CD4-positive, alpha-beta T cell treated with Interleukin-10 for 1 hour (primary cell): ENCODE measurements at places on chromosomes 1 and 21.

- DNase-seq, result no peak
Observed at GRCh38 chr1:58854576-58854975, 70.7 kb upstream of the JUN start.

DNA sequence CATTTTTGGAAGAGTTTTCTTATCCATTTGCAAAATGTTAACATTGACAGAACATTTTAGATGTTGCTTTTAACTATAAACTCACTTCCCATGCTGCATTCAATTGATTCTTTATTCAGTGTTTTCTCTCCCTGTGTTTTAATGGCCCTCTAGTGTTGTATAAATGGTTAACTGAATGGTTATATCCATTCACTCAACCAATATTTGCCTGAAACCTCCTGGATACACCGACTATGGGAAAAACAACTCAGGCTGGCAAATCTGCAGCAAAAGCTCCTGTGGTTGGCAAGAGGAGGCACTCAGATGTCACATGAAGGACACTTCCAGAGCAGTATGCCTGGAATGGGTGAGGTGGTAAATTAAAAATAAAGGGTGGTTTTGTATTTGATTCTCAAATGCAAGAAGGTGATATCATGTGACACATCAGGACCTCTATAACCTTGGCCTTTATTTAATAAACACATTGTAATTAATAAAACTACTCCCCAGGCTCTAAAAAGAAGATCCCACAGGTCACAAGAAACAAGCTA, 107.6 kb downstream of the BCAR3 start:
- no peak for DNase-seq

- DNase-seq, result no peak
Observed at GRCh38 chr1:215002471-215002870, 80.1 kb upstream of the KCNK2 start.

DNA sequence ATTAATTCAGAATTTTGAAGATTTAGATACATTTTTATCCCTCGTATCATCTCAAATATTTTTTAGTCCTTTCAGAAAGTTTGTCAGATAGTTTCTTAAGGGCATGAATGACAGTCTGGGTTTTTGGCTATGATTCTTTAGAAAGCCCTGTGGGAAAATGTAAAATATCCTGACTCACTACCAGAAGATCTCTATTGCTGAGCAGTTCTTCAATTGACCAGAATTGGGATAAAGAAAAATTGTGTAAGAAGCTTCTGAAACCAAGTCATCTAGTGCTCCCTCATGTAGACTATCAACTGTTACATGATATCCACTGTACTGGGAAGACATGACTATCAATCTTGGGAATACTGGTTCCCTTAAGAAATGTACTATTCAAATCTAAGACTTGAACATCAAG, 608.3 kb upstream of the CHRM3 start:
- no peak for DNase-seq

DNA sequence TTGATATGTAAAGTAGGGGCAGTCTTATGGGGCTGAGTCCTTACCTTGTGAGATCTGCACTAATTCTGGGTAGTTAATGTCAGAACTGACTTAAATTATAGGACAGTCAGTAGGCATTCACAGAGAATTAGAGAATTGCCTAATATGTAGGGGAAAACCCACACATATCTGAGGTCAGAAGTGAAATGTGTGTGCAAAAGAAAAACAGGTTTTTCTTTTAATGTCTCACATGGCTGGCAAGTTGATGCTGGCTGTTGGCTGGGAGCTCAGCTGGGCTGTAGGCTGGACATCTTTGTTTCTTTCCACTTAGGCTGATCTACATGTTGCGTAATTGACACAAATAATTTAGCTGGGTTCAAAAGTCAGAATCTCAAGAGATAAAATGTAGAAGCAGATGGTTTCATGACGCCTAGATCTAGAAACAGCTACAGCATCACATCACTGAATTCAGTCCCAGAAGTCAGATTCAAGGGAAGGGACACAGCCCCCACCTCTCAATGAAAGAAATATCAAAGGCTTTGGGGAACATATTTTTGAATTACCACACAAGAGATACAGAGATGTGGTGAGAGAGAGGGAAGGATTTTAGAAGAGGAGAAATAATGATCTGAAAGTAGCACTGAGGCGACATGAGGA, 98.9 kb downstream of the TNFSF18 start:
- DNase-seq, result no peak

GRCh38 chr21:37475186-37475868, 108.8 kb downstream of the DYRK1A start:
- DNase-seq, result no peak

DNA sequence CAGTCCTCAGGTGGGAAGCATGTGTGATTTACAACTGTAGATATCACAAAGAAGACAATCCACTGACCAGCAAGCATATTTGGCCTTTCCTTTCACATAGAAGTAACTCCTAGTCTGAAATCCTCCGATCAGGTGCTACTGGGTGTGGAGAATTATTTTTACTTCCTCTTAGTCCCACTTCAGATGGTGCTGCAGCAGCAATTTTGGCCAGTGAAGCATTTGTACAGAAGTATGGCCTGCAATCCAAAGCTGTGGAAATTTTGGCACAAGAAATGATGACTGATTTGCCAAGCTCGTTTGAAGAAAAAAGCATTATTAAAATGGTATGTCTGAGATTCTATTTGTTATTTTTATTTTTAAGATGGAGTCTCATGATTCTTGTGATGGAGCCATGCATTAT, 51.0 kb downstream of the SCP2 start:
- DNase-seq, result no peak
